Activated T-helper 1 cell treated with anti-CD3 and anti-CD28 coated beads, Interleukin-12 subunit alpha, Interleukin-12 subunit beta, Interleukin-2, Interleukin-4 antibody, amounts not matched to agents 30 ng/mL and 10 ng/mL and 1 ng/mL, durations not matched to agents 14 hours and 24 hours and 36 hours (primary cell): ENCODE measurements at places on chromosomes 16 and 17. TPM values are rescaled to one million over a fixed set of nuclear protein-coding genes. Genes with fewer than 3 reads are reported as not detected.

DNA sequence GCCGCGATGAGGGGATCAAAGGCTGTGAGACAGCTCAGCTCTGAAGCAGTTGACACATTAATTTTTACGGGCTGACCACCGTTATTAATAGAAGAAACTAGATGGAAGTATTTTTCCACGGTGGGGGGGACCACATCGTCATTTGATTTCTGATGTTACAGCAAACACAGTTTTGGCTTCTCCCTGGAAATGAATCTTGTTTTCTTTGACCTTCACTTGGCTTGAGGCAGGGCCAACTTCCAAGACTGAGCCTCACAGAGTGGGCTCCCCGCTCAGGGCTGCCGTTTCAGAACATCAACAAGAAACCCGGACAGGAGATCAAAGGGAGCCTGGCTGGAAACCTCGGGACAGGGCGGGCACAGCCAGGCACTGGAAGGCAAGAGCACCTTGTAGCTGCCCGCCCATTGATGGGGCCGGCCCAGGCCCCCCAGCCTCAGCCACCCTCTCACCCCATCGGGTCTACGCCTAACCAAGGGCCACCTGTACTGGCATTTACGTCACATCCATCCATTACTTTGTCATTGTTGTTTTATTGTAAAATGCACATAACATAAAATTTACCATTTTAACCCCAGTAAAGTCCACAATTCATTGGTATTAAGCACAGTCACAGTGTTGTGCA is 124.6 kb downstream of the C16orf95 start:
- H3K4me1 ChIP-seq, result no peaks in the 10 kb centered on the region
- no peak overlapping the region for H3K27ac ChIP-seq
- no peak overlapping the region for H3K4me3 ChIP-seq
- H3K27me3 ChIP-seq, result no peaks in the 10 kb centered on the region
- no peak for DNase-seq

DNA sequence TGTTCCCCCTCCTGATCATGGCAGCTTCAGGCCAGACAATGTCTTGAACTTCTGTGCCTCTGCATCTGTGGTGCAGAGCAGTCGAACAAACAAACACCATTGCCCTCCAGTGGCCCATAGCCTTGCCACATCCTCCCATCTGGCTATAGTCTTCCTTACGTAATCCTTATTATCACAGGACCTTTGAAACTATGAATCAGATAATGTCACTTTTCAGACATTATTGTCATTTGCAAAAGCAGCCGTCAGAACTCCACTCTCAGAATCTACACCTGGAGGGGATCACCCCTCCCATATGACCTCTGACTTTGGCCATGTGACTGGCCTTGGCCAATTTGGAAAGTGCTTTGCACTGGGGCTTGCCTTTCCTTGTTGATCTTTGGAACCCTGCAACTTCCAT is 387.3 kb downstream of the MAF start:
- H3K27me3 ChIP-seq, result peaks cover 6% of the 10 kb centered on the region
- no peak for DNase-seq
- H3K4me1 ChIP-seq, result peaks cover 27% of the 10 kb centered on the region
- H3K4me3 ChIP-seq, result no peak overlapping the region
- H3K36me3 ChIP-seq, result no peaks in the 10 kb centered on the region

DNA sequence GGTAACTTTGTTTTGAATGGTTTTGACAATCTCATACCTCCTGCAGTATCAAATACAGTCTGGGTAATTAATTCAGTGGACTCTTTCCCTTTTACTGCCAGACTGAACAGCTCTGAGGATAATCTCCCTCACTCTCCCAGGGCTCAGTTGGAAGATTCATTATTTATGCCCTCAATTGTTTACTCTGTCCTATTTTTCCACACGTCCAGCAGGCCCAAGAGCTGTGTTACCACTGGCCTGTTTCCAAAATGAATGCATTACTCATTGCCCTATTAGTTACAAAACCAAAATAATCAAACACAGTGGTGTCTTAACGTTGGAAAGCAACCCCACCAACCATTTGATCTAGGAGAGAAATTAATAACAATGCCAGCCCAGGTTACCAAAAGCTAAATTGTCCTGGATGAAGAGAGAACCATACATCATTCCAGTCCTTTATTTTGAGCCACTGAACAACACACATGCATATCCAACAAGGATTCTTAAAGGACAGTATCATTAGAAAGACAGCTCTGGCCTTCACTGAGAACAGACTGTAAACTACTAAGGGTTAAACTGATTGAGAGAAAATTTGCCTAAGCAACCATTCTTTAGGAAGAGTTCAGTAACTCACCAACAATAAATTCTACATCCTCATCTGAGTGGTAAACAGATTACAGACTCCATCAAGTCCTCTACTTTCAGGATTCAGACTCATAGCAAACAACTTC is 34.5 kb downstream of the FAM222B start:
- peaks cover 37% of the 10 kb centered on the region for H3K4me1 ChIP-seq
- no peak for DNase-seq
- H3K27me3 ChIP-seq, result no peaks in the 10 kb centered on the region
- H3K36me3 ChIP-seq, result peaks cover 3% of the 10 kb centered on the region
- peak overlapping the region; percentile 19 for H3K27ac ChIP-seq

- H3K4me3 ChIP-seq, result no peak overlapping the region
- no peak overlapping the region for H3K27ac ChIP-seq
- H3K27me3 ChIP-seq, result peaks cover 1% of the 10 kb centered on the region
- DNase-seq, result no peak
Measured at GRCh38 chr16:50688083-50688482, 5.3 kb upstream of the NOD2 start.

DNA sequence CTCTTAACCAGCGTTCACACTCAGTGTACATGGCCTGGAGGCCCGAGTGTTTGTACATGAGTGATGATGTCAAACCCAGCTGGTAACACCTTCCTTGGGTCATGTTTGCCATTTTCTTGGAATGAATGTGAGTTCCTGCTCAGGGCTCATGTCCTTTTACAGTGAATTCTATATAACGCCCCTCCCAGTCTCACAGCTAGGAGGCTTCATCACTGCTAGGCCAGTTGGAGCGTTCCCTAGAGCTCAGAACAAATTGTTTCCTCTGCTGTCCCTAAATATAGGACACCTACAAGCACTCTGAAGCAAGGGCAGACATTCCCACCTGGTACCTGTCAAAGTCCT is 5.5 kb downstream of the TIMM22 start:
- no peak overlapping the region for H3K4me3 ChIP-seq
- no peak overlapping the region for H3K27ac ChIP-seq
- peaks cover 25% of the 10 kb centered on the region for H3K4me1 ChIP-seq
- H3K27me3 ChIP-seq, result no peaks in the 10 kb centered on the region

GRCh38 chr16:12602811-12603698 is 200.6 kb downstream of the CPPED1 start:
- H3K4me3 ChIP-seq, result no peak overlapping the region
- H3K4me1 ChIP-seq, result no peaks in the 10 kb centered on the region
- no peak for DNase-seq
- no peak overlapping the region for H3K27ac ChIP-seq
- H3K36me3 ChIP-seq, result no peaks in the 10 kb centered on the region
- peaks cover 3% of the 10 kb centered on the region for H3K27me3 ChIP-seq

- DNase-seq, result no peak
- no peaks in the 10 kb centered on the region for H3K4me1 ChIP-seq
- H3K27me3 ChIP-seq, result peaks cover 10% of the 10 kb centered on the region
- no peaks in the 10 kb centered on the region for H3K36me3 ChIP-seq
- no peak overlapping the region for H3K27ac ChIP-seq
Measured at GRCh38 chr16:74035816-74036215, 260.8 kb upstream of the PSMD7 start.

GRCh38 chr16:11669380-11670146 is 1.3 kb downstream of the SNN start:
- peak overlapping the region; percentile 80 for H3K4me3 ChIP-seq
- DNase-seq, result no peak
- H3K27me3 ChIP-seq, result no peaks in the 10 kb centered on the region
- peak overlapping the region; percentile 71 for H3K27ac ChIP-seq

DNA sequence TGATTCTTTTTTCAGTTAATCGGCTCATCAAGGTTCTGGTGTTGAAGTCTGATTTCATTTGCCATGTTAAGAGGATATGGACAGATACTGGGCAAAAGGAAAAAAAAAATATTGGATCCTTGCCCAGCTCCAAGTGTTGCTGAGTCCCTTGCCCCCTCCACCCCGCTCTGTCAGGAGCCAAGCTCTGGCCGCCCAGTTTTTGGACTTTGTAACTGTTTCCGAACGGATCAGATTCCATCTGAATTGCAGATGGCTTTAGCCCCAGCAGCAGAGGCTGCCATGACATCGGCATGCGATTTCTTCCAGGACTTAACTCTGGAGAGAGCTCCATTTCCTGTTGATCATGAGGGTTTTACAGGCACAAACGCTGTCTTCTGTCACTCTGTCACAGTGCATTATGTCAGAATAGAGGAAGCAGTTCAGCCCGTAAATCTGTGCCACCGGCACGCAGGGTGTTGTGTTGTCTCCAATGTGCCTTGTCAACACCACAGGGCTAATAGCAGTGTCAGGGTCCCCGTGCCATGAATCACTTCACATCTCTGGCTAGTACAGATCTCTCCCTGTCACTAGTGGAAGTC is 615.6 kb downstream of the MAF start:
- no peak for DNase-seq
- no peak overlapping the region for H3K4me3 ChIP-seq
- no peaks in the 10 kb centered on the region for H3K4me1 ChIP-seq
- H3K27ac ChIP-seq, result no peak overlapping the region
- H3K36me3 ChIP-seq, result no peaks in the 10 kb centered on the region
- peaks cover 1% of the 10 kb centered on the region for H3K27me3 ChIP-seq

DNA sequence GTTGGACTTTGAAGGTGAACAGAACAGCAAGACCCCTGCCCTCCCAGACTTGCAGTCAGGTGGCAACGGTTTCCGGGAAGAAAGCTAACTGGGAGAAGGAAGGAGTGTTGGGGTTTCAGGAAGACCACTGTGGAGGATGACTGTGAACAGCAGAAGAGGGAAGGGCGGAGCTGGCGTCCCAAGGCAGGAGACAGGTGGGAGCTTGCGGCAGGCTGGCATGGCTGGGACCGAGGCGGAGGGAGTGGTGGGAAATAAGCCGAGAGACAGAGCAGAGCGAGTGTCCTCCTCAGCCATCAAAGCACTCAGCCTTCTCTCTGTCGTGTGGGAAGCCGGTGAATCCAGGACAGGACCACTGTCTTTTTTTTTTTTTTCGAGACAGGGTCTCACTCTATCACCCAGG is 108.5 kb upstream of the CACNG5 start:
- no peak overlapping the region for H3K27ac ChIP-seq
- peaks cover 19% of the 10 kb centered on the region for H3K4me1 ChIP-seq
- peaks cover 5% of the 10 kb centered on the region for H3K36me3 ChIP-seq

GRCh38 chr17:50686494-50687199 is 21.1 kb downstream of the ANKRD40 start:
- peaks cover 4% of the 10 kb centered on the region for H3K27me3 ChIP-seq
- peaks cover under 1% of the 10 kb centered on the region for H3K4me1 ChIP-seq
- no peak overlapping the region for H3K4me3 ChIP-seq
- peaks cover 4% of the 10 kb centered on the region for H3K36me3 ChIP-seq
- DNase-seq, result no peak
- H3K27ac ChIP-seq, result no peak overlapping the region

DNA sequence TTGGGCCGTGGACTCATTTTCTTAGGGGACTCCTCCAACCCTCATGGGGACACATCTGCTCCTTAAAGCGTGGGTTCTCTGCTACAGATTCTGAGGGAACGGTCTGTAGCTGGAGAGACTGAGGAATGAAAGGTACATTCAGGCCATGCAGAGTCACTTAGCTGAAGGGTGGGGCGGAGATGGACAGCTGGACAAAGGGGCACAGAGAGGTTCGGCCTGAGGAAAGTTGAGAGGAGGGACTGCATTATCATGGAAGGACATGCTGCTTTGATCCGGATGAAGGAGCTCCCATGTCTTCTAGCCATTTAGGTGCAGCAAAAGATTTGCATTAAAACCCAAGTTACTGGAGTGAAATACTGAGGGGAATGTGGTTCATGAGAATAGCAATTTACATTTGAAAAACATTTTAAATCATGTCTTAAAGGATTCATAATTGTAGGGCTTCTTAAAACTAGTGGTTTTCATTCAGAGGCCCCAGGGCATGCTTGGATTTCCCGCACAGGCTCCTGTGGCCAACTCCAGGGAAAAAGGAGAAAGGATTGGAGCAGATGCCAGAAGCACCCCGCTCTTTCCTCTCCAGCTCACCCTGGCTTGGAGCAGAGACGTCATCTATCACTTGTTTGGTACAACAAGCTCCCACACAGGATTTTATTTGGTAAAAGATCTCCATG is 54.2 kb downstream of the CDRT4 start:
- no peaks in the 10 kb centered on the region for H3K36me3 ChIP-seq
- H3K27me3 ChIP-seq, result no peaks in the 10 kb centered on the region
- H3K4me3 ChIP-seq, result no peak overlapping the region
- no peak overlapping the region for H3K27ac ChIP-seq
- H3K4me1 ChIP-seq, result no peaks in the 10 kb centered on the region

DNA sequence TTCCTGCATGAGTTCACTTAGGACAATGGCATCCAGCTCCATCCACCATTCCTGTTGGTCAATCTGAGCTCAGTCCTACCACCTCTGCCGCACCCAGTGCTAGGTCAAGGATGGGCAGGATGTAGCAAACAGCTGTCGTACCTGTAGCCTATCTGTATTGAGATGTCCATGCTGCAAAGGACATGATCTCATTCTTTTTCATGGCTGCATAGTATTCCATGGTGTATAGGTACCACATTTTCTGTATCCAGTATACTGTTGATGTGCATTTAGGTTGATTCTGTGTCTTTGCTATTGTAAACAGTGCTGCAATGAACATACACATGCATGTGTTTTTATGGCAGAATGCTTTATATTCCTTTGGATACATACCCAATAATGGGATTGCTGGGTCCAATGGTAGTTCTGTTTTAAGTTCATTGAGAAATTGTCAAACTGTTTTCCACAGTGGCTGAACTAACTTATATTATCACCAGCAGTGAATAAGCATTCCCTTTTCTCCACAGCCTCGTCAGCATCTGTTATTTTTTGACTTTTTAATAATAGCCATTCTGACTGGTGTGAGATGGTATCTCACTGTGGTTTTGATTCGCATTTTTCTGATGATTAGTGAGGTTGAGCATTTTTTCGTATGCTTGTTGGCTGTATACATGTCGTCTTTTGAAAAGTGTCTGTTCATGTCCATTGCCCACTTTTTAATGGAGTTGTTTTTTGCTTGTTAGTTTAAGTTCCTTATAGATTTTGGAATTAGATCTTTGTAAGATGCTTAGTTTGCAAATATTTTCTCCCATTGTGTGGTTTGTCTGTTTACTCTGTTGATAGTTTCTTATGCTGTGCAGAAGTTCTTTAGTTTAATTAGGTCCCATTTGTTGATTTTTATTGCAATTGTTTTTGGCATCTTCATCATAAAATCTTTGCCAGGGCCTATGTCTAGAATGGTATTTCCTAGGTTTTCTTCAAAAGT is 7.2 kb upstream of the MRTFB start:
- H3K4me1 ChIP-seq, result no peaks in the 10 kb centered on the region
- H3K36me3 ChIP-seq, result no peaks in the 10 kb centered on the region
- no peaks in the 10 kb centered on the region for H3K27me3 ChIP-seq
- H3K4me3 ChIP-seq, result no peak overlapping the region
- H3K27ac ChIP-seq, result no peak overlapping the region

- H3K4me1 ChIP-seq, result peaks cover 4% of the 10 kb centered on the region
- H3K27ac ChIP-seq, result no peak overlapping the region
- peaks cover 69% of the 10 kb centered on the region for H3K27me3 ChIP-seq
- no peak overlapping the region for H3K4me3 ChIP-seq
Measured at GRCh38 chr17:68600067-68600930, 868 bp downstream of the FAM20A start.

The NUPR1 gene
- total RNA-seq, result not detected in 2 replicates

The USP32 gene
- total RNA-seq, result 30.5 and 31.2 TPM in 2 replicates

The TMUB2 gene
- total RNA-seq, result 17.3 and 18.7 TPM in 2 replicates

The SLC16A13 gene
- 14.3 and 14.8 TPM in 2 replicates for total RNA-seq

The CFAP119 gene
- total RNA-seq, result 4.4 and 5.6 TPM in 2 replicates

The EEF2K gene
- 28.3 and 30.5 TPM in 2 replicates for total RNA-seq

The FGF11 gene
- 5.3 and 6.4 TPM in 2 replicates for total RNA-seq

The CCL4 gene
- total RNA-seq, result 1,230 and 1,243 TPM in 2 replicates
